ENCODE measurements at places on chromosomes 3 and 15. TPM values are rescaled to one million over a fixed set of nuclear protein-coding genes. Genes with fewer than 3 reads are reported as not detected.

DNA sequence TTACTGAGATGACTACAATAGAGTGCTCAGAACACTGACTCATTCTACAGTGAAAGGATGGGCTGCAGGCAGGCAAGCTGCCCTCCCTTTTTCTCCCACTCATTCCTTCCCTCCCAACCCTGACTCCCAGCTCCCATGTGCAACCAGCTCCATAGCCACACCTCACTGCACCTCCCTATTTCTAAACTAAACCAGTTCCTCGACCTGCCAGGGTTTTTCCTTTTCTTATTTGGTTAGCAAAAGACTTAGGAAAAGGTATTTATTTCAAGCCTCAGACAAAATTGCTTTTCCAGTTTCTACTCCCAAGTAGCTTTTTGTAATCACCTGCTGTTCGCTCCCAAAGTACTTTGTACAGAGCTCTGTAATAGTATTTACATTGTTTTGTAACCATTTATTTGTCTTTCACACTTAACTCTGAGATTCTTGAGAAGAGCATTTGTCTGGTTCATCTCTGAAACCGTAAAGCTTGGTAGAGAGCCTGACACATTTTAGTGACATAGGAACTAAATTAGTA lies 2.2 kb downstream of the AADAC start:
- DNase-seq = peak; percentile 88

The EOMES gene
- polyA plus RNA-seq = 0.22 TPM

The SCN5A gene
- polyA plus RNA-seq = 0.06 TPM

The CPEB1 gene
- 1.6 TPM for polyA plus RNA-seq

- no peak for DNase-seq
These were observed 46.6 kb upstream of the RASGRP1 start for GRCh38 chr15:38611228-38611627.

DNA sequence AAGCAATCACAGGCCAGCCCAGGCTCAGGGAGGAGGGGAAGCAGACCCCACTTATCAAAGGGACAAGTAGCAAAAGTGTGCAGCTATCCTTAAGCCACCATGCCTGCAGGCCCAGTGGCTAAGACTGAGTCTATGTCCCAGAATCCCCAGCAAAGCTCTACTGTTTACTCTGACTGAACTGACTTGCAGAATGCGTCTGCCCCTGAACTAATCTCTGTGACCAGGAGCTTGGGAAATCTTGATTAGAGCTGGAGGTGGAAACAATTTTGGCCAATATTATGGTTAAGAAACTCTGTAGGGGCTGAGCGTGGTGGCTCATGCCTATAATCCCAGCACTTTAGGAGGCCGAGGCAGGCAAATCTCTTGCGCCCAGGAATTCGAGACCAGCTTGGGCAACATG lies 22.6 kb downstream of the DPH3 start:
- DNase-seq = no peak

DNA sequence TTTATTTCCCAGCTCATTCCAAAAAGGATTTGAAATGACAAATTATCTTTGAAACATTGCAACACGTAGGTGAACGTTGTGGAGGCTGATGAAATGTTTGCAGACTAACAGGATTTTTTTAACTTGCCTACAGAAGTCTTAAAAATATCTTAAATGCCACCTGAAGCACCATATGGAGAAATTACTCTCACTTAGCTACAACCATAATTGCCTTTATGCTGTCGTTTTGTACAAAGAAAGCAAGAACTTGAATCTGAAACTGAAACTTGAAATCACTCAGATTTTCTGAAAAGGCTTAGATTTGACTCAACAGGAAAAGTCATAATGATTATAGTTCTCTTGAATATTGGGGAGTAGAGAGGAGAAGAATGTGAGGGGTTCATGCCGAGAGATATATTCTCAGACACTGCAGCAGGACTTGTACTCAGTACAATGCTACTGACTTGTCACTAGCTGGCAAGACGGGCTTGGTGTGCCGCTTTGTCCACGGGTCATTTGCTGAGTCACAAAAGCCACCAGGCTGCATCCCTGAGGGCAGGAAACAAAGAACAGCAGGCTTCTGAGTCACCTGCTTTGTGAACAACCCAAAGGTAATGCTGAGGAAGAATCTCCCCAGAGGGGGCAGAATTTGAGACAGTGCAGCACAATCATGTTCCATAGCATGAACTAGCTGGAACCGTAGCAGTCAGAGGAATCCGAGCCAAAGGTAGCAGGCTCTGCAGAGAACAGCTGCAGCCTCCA lies 7.1 kb upstream of the FMN1 start:
- peak; percentile 72 for DNase-seq

DNA sequence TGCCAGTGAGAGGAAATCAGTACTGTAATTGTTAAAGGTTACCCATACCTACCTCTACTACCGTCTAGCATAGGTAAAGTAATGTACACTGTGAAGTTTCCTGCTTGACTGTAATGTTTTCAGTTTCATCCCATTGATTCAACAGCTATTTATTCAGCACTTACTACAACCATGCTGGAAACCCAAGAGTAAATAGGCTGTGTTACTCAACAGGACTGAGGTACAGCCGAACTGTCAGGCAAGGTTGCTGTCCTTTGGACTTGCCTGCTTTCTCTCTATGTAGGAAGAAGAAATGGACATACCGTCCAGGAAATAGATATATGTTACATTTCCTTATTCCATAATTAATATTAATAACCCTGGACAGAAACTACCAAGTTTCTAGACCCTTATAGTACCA lies 265.5 kb downstream of the NR2F2 start:
- no peak for DNase-seq

GRCh38 chr15:31300981-31301672 lies 25.5 kb upstream of the KLF13 start:
- peak; percentile 10 for DNase-seq

- DNase-seq = peak; percentile 82
These were observed 55.9 kb downstream of the SGO1 start for GRCh38 chr3:20130106-20130505.

DNA sequence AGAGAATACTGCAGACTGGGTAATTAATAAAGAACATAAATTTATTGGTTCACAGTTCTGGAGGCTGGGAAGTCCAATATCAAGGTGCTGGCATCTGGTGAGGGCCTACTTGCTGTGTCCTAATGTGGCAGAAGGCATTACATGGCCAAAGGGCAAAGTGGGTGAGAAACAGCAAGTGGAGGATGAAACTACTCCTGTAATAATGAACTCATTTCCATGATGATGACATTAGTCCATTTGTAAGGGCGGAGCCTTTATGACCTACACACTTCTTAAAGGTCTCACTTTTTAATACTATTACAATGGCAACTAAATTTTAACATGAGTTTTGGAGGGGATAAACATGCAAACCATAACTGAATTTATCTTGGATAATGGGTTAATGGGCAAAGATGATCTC lies 139.6 kb upstream of the SGO1 start:
- no peak for DNase-seq

GRCh38 chr3:81436182-81436581 lies 325.3 kb downstream of the GBE1 start:
- DNase-seq = no peak

The TRPM1 gene
- polyA plus RNA-seq = 1.3 TPM

- no peak for DNase-seq
These were observed 576.1 kb downstream of the PDCD6IP start for GRCh38 chr3:34374521-34374920.

The IL17RB gene
- 87.4 TPM for polyA plus RNA-seq

The GMNC gene
- polyA plus RNA-seq = 2.1 TPM

DNA sequence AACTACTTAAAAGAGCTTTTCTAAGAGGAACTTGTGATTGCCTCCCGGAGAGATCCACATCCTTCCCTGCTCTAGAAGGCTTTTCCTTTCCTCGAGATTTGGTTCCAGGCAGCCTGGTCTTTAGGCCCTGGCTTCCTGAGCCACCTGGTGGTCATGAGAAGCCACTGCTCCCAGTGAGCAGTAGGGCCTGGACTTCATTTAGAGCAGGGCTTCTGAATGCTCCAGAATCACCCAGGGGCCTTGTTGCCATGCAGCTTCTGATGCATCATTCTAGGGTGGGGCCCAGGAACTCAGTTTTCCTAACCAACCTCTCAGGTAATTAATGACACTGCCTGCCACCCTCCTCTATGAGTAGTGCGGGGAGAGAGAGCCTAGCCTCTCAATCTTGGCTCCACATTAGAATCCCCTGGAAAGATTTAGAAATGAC lies 29.6 kb downstream of the PSMD6 start:
- peak; percentile 66 for DNase-seq

- no peak for DNase-seq
These were observed 67.6 kb downstream of the CRYGS start for GRCh38 chr3:186476541-186476940.

GRCh38 chr3:49276475-49277382 lies at the start of gene C3orf62:
C3orf62 (minus strand) TSS chr3:49277232; CDS start chr3:49276872, 360 bp downstream.
- peak; percentile 91 for DNase-seq

- DNase-seq = no peak
These were observed 181.3 kb downstream of the SNRPN start for GRCh38 chr15:25136119-25136518.

The CHL1 gene
- polyA plus RNA-seq = 10.6 TPM

The GOLGA6L9 gene
- polyA plus RNA-seq = 1.3 TPM

Measured in kidney (tissue), 22 donors.